ENCODE measurements at places on chromosomes 5 and 9.

DNA sequence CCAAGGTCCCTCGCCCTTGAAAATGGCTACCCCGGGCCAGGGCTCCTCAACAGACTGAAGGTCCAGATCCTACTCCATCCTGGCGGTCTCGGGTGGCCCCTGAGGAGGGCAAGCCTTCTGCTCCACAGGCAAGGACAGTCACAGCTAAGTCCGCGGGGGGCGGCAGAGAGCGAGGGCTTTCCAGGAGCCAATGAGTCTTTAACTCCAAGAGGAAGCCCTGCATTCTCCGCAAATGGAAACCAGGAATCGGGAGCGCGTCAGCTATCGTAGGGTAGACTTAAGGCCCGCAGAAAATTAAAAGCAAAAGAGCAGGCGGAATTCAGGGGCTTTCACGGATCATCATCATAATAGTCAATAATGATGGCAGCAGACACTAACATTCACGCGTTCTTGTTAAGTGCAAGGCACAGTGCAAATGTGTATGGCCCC is 87.8 kb upstream of the TNFAIP8 start:
- DNase-seq = peak; percentile 81

- no peak for DNase-seq
Measured at GRCh38 chr5:135446206-135446605, 942 bp downstream of the DCANP1 start.

DNA sequence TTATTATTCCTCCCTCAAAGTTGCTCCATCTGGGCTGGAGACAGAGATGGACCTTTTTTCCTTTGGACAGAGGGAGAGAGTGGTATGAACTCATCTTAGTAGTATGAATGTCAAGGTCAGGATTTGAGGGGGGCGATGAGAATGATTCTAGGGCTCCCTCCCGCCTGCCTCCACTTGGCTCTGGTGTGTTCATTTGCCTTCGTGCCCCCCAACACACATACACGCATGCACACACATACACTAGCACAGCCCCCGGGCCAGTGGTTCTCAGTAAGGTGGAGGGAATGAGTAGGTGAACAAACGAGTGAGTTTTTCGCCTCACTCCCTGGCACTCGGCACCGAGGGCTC is 44.5 kb downstream of the ERGIC1 start:
- DNase-seq = no peak

DNA sequence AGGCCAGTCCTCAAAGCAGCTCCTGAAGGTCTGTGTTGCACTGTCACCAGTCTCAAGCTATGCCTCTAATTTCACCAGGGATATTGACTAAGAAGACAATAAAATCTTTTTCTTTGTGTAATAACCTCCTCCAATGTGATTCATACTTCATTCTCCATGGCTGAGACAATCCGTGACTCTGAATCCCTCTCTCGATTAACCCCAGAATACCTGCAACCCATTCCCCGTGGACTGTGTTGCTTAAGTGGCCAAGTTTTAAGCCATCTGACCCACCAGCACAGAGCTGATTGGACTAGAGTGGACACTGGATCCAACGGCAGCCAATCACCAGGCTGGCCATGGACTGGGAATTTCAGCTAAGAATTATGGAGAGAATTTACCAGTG is 5.4 kb upstream of the CCIN start:
- DNase-seq = no peak

DNA sequence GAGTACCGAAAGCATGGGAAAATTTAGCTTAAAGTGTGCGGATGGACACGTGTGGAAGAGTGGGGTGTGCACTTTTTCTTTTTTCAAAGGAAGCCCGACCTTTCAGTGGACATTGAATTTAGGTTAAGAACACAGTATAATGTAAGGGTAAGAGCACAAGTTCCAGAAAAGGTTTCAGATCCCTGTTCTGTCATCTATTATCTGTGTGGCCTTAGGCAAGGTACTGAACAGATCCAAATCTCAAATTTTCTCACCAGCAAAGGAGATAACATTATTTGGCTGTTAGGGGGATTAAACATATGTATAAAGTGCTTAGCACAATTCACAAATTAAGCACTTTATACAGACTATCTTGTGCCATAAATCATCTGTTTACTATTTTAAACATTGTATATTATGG is 441.0 kb downstream of the SPOCK1 start:
- no peak for DNase-seq

All from LNCaP clone FGC (cell line).